ENCODE measurements at places on chromosomes 1 and 21.

DNA sequence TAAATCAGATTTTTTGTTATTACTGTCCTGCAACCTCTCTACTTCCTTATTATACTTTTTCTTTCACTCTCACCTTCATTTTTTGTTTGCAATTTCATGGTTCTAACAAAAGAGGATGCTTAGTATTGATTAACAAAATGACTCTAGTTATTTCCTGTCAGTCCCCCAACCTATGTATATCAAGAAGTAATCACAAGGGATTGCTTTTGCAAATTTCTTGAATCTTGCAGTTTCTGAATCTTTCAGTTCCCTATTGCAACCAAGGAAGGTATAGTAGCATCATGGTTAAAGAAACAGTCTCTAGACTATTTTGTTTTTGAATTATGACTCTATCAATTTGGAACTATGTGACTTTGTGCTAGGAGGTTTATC lies 446.9 kb downstream of the NEGR1 start:
- no peak for DNase-seq

DNA sequence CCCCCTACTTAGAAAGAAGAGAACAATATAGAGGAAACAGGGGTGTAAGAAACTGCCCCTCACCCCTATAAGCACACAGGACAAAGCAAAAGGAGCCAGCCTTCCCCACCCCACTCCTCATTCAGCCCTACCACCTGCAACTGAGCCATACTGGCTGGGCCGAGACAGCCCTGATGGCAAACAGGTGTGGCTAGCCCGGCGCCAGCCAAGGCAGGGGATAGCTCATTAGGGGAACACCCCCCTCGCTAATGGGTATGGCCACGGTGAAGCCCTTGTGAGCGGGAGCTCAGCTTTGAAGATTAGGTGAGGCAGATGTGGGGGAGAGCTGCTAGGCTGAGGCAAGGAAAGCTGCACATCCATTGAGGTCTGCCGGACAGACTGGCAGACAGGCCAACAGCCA lies 65.5 kb downstream of the ERI3 start:
- no peak for DNase-seq

GRCh38 chr1:233638513-233638912 lies 24.6 kb downstream of the KCNK1 start:
- DNase-seq = no peak

DNA sequence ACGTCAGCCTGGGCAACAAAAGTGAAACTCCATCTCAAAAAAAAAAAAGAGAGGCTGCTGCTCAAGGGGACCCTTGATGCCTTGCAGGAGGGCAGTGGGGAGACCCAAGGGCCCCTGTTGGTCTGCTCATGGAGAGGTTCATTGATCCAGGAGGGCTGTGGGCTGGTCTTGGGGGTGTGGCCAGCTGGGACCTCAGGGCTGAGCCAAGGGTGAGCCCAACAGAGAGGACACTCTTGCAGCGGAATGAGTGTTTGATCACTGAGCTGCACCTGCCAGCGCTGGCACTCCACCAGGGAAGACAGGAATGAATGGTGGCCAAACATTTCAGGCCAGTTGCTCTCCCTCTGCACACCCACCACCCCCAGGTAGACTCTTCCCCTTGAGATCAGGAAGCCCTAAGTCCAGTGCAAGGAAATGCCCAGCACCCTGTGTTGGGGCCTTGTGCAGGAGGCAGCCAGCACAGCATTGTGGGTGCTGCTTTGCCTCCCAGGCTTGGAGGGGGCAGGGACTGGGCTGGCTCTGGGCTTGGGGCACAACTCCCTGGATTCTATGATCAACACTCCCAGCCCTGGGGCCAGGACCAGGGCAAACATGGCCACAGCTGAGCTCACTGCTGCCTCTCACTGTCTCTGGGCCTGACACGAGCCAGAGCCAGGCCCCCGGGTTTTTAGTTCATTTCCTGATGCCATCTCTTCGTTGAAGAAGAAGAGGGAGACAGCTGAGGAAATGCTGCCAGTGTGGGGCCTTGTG lies 50.7 kb downstream of the IRF2BP2 start:
- no peak for DNase-seq

GRCh38 chr1:161907265-161907664 lies 116.4 kb downstream of the OLFML2B start:
- DNase-seq = no peak

- DNase-seq = no peak
These were observed 8.9 kb downstream of the ZBTB7B start for GRCh38 chr1:155011437-155012025.

GRCh38 chr1:232667094-232667777 lies 37.3 kb upstream of the SIPA1L2 start:
- DNase-seq = no peak

- no peak for DNase-seq
These were observed 53.5 kb upstream of the SLC22A15 start for GRCh38 chr1:115922801-115923200.

DNA sequence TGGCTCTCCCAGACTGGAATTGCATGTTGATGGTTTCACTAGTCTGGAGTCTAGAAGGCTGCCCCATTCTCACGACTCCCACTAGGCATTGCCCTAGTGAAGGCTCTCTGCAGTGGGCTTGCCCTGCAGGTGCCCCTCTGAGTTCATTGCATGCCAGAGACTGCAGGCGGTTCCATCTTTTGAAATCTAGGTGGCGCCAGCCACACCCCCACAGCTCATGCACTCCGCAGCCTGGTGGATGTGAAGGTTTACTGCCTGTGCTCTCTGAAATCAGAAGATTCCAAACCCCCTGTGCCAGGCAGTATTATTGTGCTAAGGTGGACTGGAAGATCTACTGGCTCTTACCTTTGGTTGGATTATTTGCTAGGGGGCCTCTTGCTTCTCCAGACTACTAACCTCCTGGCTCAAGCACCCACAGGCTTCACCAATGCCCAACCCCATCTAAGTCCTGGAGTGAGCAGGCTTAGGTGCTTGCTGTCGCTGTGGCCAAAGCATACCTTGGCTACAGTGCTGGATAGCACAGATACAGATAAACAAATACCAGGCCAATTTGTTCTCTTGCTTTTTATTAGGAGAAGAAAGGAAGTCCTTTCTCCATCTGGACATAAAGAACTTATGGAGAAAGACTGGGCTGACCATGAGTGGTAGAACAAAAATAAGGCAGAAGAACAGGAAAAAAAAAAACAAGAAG lies 83.5 kb upstream of the SIM2 start:
- no peak for DNase-seq

GRCh38 chr21:26297851-26298250 lies 127.3 kb upstream of the APP start:
- DNase-seq = no peak

DNA sequence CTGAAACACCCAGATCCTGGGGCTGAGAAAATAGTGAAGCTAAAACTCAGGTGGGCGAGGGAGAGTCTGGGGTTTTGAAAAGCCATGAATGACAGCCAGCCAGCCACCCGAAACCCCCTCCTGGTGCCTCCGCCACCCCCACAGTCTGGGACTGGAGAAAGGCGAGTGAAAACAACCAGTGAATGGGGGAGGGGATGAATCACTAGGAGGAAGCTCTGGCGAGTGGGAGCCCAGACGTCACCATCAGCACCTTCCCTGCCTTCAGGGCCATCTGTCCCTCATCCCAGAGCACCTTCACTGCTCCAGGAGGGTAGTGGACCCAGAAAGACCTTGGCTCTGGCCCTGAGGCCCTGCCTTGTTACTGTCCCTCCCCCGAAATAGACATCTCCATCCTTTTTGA lies 9.2 kb downstream of the RORC start:
- DNase-seq = no peak

- DNase-seq = no peak
These were observed 5.4 kb downstream of the CCDC190 start for GRCh38 chr1:162855461-162856150.

DNA sequence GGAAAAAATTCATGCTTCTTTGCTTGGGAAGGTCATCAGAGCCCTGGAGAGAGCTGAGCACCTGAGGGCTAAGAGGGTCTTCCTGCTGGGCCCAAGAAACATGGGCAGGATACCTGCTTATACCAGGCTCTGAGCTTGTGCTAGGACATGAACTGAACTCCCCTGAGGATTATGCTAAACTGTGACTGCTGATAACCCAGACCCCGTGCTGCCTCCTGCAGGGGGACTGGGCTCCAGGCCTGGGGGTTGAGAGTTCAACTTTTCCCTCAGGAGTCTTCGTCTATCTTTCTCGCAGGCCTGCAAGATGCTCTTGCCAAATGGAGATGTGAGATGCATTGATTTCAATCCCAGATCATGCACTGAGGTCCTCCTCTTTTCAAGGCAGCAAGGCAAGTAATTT lies 368.5 kb downstream of the HHAT start:
- no peak for DNase-seq

- DNase-seq = peak; percentile 24
These were observed 25.4 kb downstream of the TEX35 start for GRCh38 chr1:178538192-178538916.

GRCh38 chr1:9442986-9443385 lies 96.3 kb upstream of the SLC25A33 start:
- no peak for DNase-seq

DNA sequence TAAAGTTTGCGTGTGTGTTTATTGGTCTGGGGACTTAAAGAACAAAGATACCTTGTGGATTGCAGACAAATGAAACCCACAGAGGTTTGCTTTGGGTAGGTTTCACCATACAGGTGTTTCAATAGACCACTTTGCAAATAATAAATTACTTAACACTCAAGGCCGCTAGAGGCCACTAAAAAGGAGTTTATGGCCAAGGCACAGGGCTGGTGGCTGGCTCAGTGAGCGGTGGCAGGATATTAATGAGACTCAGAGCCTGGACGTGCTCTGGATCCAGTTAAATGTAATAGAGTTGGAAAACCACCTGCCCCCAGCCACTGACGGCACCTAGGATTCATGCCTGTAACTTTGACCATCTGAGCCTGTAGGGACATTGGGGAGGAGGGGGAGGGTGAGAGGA lies 44.5 kb downstream of the LRRC38 start:
- no peak for DNase-seq

GRCh38 chr1:18422076-18422777 lies 58.5 kb upstream of the KLHDC7A start:
- no peak for DNase-seq

- no peak for DNase-seq
These were observed 4.7 kb upstream of the PTPRF start for GRCh38 chr1:43526002-43526401.

DNA sequence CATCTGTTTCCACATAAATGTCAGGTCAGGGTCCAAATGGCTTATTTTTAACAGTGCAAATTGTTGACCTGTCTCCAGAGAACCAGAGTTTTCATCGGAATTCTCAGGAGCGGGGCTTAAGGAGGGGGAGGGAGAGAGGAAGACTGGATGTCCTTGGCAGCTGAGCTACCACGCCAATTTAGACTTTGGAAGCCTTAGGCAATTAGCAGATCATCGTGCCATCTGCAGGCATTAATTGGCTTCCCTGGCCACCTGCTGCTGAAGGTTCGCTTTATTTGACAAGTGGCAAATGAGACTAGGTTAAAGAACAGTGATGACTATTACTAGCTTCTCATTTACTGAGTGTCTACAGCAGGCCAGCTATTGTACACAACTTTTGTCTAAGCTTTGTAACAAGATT lies 43.7 kb downstream of the HLX start:
- no peak for DNase-seq

DNA sequence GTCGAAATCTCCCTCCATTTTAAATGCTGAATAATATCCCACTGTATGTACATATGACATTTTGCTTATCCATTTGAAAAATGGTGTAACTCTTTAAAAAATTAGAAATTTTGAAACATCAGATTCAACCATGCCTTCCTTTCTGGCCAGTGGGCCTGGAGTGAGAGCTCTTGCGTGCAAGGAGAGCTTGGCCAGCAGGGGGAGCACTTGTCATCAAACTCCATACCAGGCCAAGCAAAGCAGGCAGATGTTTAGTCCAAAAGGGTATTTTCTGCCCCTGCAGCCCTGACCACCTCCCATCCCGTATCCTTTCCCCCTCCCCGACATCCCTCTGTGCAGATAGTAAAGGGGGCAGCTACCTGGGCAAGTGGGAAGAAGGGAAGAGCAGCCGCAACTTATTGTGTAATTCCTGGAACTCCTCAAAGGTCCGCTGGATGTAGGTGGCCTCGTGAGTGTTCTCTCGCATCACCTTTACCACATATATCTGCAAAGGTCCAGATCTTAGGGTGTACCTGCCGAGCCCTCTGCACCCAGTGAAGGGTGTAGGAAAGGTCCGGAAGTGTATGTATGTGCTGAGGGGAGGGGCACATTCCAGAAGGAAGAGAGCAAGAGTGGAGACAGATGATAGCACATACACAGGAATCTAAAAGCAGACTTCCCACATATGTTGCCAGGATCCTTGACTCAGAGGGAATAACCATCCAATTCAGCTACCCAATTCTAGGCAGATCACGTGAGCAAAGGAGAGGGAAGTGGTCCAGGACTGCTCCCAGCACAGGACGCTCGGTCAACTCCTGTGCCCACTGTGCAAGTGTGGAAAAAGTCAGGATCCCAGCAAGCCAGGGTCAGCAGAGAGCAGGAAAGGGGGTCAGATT lies 19.9 kb upstream of the PPP1R15B start:
- DNase-seq = peak; percentile 34

DNA sequence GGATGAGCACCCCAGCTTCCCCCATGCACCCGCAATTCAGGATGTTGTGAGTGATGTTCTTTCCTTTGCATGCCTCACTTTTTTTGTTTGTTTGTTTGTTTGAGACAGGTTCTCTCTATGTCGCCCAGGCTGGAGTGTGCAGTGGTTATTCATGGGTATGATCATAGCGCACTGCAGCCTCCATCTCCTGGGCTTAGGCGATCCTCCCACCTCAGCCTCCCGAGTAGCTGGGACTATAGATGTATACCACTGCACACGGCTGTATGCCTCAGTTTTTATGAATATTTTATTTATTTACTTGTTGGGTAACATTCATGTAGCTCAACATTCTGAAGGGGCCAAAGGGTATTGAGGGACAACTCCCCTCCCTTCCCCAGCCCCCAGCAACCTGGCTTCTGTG lies 54.8 kb downstream of the H3-3A start:
- no peak for DNase-seq

DNA sequence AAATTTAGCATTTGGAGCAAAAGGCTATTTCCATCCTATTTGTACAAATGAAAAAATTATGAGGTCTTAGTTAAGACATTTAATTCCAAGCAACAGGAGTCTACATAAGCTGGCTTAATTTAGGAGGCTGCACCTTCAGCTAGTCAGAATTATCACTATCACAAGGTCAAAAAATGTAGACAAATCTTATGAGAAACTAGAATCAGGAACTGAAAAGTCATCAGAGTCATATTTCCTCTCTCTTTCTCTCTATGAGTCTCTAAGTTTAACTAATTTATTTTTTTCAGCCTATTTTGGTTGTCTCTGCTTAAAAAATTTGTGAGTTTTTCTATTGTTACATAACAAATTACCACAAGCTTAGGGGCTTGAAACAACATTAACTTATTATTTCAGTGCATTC lies 807.1 kb upstream of the PRMT6 start:
- no peak for DNase-seq

- no peak for DNase-seq
These were observed at the start of gene TMEM82 for GRCh38 chr1:15742339-15742801. TSS of gene TMEM82 (plus strand) at chr1:15742499. CDS start at chr1:15742560, 61 bp downstream.

DNA sequence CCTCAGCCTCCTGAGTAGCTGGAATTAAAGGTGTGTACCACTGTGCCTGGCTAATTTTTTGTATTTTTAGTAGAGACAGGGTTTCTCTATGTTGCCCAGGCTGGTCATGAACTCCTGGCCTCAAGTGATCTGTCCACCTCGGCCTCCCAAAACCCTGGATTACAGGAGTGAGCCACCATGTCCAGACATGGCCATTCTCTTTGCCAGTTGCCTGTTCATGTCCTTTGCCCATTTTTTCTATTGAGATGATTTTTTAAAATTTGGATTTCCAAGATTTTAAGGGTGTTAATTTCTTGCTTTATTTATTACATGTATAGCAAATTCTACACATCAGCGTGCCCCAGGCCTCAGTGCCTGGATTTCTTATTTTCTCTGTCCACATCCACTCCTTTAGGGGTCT lies 2.8 kb downstream of the POLR3GL start:
- no peak for DNase-seq

- no peak for DNase-seq
These were observed 602 bp upstream of the RIMKLA start for GRCh38 chr1:42379794-42380585.
